ENCODE measurements at places on chromosomes 16 and 17. TPM values are rescaled to one million over a fixed set of nuclear protein-coding genes. Genes with fewer than 3 reads are reported as not detected.

DNA sequence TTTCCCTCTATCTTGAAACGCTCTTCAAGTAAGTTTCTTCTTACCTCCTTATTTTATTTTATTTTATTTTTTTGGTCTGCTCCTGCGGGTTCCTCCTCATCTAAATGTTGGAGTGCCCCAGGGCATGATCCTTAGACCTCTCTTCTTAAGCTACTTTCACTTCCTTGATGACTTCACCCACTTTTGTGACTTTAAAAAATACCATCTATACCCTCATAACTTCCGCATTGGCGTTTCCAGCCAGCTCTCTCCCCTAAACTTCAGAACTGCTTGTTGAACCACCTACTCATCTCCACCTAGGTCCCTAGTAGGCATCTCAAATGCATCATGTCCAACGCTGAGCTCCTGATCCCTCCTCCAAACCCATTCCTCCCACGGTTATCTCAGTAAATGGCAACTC lies 51.4 kb upstream of the NFAT5 start:
- H3K4me1 ChIP-seq = no peaks in the 10 kb centered on the region
- no peak overlapping the region for H3K4me3 ChIP-seq

GRCh38 chr16:89020925-89021595 lies 44.1 kb upstream of the CBFA2T3 start:
- no peak overlapping the region for H3K27ac ChIP-seq
- no peaks in the 10 kb centered on the region for H3K4me1 ChIP-seq
- no peak overlapping the region for H3K4me3 ChIP-seq
- no peak for DNase-seq

GRCh38 chr17:80475910-80476876 lies at the start of gene NPTX1:
NPTX1 (minus strand) TSS chr17:80476607; CDS start chr17:80476446, 161 bp downstream.
- peaks cover 51% of the 10 kb centered on the region for H3K4me1 ChIP-seq
- peak within 1 kb of the TSS; percentile 41 for H3K4me3 ChIP-seq
- H3K36me3 ChIP-seq = peaks cover 7% of the 10 kb centered on the region
- peak; percentile 61 for DNase-seq
- H3K27me3 ChIP-seq = peaks cover 19% of the 10 kb centered on the region
- H3K27ac ChIP-seq = no peak within 1 kb of the TSS

- H3K4me1 ChIP-seq = no peaks in the 10 kb centered on the region
- H3K4me3 ChIP-seq = no peak overlapping the region
- H3K27ac ChIP-seq = no peak overlapping the region
- peaks cover 22% of the 10 kb centered on the region for H3K27me3 ChIP-seq
These were observed 58.5 kb downstream of the ATP2C2 start for GRCh38 chr16:84426804-84427203.

DNA sequence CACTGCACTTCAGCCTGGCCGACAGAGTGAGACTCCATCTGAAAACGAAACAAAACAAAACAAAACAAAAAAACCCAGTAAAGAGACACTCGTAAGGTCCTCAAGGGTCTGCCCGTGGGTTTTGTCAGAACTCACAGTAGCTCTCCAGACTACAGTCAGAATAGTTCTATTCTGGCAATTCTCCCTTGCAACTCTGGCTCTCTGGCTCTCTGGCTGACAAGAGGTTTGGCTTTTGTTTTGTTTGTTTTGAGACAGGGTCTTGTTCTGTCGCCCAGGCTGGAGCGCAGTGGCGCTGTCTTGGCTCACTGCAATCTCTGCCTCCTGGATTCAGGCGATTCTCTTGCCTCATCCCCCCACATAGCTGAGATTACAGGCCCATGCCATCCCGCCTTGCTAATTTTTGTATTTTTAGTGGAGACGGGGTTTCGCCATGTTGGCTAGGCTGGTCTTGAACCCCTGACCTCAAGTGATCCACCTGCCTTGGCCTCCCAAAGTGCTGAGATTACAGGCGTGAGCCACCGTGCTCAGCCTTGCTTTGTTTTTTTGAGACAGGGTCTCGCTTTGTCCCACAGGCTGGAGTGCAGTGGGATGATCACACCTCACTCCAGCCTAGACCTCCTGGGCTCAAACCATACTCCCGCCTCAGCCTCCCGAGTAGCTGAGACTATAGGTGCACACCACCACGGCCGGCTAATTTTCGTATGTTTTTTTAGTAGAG lies 20.5 kb upstream of the CHP2 start:
- no peak for DNase-seq
- H3K27ac ChIP-seq = no peak overlapping the region
- H3K27me3 ChIP-seq = peaks cover 22% of the 10 kb centered on the region
- H3K4me1 ChIP-seq = no peaks in the 10 kb centered on the region
- no peaks in the 10 kb centered on the region for H3K36me3 ChIP-seq
- H3K4me3 ChIP-seq = no peak overlapping the region

DNA sequence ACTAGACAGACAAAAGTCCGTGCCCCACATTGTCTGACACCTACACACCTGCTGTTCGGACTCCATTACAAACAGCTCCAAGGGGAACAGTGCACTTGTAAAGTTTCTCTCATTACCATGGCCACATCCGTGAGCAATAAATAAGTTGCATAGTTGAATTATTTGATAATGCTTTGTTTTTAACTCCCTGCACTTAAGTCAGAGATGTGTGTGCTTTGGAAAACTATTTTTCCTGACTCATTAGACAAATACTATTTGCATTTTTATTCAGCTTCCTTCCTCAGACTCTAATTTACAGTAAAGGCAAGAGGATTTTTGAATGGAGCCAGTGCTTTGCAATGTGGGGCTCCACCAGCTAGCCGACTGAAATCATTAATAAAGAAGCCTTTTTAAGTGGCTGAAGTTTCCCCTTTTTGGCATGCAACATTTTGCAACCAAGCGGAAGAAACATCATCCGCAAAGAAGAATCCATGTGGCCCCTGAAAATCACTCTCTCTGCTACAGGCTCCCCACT lies 6.5 kb upstream of the CCL2 start:
- H3K27me3 ChIP-seq = peaks cover 3% of the 10 kb centered on the region
- H3K4me3 ChIP-seq = no peak overlapping the region
- no peak overlapping the region for H3K27ac ChIP-seq
- DNase-seq = no peak

The SPNS3 gene
- not detected for total RNA-seq

The PLA2G15 gene
- 3.5 TPM for total RNA-seq
